ENCODE measurements at places on chromosomes 1 and 21.

DNA sequence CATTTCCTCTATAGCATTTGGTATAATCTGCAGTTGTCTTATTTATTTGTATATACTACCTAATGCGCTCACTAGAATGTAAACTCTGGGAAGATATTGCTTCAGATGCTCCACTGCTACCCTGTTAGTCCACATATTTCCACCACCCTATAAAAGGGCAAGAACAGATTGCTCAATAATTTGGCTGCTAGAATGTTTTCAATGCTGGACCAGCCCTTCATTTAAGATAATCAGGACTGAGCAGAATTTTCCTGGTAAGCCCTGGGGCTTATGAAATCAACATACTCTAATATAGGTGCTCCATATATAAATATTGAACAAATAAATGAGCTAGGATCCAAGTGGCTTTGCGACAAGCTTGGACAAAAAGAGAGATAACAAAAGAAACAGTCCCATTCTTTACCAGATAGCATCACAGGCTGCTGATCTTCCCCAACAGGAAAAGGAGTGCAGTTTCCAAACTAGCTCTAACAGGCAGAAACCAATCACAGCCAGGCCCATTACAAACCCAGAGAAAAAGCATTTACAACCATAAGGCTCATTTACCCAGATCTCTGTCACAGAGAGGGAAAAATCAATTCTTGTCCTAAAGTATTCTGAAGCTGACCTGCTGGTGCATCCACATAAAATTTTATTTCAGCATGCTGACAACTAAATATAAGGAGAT is 8.3 kb downstream of the BCAR3 start:
- no peak for DNase-seq

DNA sequence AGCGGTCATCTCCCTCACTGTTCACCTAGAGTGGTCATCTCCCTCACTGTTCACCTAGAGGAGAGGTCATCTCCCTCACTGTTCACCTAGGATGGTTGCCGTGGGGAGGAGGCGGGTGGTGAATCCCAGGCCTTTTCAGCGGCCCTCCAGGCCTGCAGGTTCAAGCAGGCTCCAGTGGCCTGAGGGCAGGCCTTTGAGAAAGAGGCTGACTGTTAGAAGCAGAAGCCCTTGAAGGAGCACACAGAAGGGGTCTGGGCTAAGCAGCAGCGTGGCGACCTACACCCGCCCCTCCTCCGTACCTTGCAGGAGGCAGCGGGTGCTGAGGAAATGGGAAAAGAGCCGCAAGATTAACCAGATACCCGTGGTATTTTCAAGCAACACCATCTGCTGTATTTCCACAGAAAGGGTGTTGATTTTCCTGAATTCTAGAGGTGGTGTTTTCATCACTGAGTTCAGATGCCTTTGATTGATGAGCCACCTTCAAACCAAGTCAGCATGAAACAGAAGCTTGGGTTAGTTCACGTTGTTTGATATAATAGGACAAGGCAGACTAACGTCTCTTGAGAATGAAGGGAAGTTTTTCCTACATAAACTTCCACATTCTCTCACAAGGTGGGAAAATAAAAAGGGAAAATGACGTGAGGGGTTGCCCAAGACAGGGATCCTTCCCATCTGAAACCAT is 289.5 kb downstream of the KIF26B start:
- no peak for DNase-seq

GRCh38 chr1:221039616-221040015 is 160.4 kb downstream of the HLX start:
- DNase-seq: no peak

DNA sequence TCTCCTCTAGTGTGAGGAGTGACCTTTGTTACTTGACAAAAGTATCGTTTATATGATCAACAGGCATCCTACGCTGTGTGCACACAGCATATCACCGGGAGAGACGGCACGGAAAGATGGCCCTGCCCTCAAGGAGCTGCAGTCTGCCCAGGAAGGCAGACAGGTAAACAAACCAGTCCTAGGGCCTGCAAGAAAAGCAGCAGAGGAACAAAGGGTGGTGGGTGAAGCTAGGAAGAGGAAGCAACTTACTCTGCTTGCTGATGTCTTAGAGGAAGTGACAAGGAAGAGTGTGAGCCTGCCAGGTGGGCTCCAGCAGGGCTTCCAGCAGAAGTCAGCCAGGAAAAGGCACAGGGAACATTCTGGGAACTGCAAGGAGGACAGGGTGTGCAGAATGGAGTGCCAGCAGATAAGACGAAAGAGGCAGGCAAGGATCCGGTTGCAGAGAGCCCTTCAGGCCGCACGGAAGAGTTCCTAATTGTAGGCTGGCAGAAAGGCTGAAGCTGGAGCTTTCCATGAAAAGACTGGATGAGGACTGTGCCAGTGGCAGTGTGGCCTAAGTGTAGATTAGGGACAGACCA is 106.7 kb downstream of the SLC45A1 start:
- DNase-seq: no peak

- DNase-seq: no peak
These were observed 10.5 kb downstream of the C1orf198 start for GRCh38 chr1:230857822-230858221.

DNA sequence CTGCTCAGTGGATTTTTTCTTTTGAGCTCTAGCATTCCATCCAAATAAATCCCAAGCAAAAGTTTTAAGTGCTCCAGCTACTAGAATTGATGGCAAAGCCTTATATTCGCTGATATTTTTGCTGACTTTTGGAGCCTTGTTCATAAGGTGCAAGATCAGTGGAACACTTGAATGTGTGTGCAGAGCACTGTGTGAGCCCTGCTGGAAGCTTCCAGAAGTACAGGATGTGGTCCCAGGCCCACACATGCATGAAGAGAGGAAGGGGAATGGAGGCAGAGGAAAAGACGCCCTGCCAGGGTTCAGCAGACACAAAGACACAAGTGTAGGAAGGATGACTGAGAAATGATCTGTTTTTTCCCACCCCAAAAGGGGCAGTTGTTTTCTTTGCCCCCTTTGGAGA is 169.4 kb downstream of the KCNJ6 start:
- DNase-seq: no peak

DNA sequence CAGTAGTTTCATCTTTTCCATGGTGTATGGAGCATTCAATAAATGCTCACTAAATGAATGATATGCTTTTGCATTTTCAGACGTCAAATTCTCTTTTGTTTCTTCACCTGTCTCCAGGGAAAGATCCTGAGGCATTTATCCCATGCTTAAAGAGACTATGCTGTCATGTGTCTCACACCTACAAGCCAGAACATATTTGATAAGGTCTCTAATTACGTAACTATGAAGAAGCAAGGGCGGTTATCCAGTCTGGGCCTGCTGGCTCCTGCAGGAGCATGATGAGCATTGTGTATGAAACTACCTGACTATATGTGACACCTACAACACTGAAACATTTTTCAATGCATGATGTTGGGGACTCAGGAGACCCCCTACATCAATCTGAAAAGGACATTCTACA is 51.8 kb downstream of the FBXO42 start:
- no peak for DNase-seq

DNA sequence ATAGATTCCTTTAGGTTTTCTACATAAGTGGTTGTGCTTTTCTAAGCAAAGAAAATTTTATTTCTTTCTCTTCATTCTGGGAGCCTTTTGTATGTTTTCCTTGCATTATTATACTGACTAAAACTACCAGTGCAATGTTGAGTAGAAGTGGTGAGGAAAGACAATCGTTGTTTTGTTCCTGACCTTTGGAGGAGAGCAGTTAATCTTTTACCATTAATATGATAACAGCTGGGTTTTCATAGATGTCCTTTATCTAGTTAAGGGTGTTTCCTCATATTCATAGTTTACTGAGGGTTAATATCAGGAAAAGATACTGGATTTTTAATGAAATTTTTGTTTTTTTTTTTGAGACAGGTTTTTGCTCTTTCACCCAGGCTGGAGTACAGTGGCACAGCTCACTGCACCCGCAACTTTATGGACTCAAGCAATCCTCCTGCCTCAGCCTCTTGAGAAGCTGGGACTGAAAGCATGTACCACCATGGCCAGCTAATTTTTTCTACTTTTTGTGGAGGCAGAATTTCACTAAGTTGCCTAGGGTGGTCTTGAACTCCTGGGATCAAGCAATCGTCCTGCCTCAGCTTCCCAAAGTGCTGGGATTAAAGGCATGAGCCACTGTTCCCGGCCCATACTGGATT is 9.0 kb upstream of the KCTD3 start:
- DNase-seq: no peak

- no peak for DNase-seq
These were observed 151.8 kb downstream of the RHOU start for GRCh38 chr1:228887101-228887500.

DNA sequence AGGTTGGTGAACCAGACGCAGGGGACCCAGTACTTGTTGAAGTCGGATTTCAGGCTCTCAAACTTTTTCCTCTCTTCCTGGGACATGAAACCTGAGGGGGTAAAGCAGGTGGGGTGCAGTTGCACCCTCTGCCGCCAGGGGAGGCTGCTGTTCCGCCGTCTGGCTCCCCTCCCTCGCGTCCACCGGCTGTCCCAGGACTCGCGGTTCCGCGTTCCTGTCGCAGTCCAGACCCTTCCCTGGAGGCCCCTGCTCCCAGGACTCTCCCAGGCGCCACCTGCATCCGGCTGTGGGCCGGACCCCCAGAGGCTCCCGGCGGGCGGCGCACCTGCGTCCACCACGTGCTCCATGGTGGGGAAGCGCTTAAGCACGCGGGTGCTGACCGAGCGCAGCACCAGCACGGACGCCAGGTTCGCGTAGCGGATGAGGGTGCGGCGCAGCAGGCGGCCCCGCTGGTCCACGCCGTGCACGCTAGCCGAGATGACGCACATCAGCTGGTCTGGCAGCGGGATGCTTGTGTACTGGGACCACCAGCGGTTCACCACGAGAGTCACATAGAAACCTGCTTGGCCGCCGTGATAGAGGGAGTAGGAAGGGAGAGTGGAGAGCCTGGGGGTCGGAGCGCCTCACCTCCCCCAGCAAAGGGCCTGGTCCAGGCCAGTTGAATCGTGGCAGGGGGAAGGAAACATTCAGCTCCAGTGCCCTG is 1.7 kb downstream of the BEST4 start:
- DNase-seq: no peak

Data from fibroblast of the conjunctiva (primary cell).